ENCODE measurements at places on chromosomes 5 and 9.

DNA sequence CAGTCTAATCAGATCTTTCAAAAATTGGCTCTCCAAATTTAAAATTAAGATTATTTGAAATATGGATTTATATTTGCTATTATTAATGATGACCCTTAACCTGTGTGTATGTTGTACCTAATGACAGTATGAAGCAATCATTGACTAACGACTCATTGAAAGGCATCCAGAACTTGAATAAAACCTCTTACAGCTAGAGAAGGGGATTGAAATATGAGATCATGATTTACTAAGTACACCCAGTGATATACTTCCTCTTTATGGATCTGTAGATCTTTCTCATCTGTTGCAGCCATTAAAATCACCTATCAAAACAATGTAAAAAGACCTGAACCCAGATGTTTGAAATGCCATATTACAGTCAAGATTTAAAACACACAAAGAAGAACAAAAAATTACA is 126.5 kb downstream of the RPS23 start:
- DNase-seq, result no peak

GRCh38 chr9:105957830-105958229 is 263.5 kb downstream of the TMEM38B start:
- DNase-seq, result no peak

DNA sequence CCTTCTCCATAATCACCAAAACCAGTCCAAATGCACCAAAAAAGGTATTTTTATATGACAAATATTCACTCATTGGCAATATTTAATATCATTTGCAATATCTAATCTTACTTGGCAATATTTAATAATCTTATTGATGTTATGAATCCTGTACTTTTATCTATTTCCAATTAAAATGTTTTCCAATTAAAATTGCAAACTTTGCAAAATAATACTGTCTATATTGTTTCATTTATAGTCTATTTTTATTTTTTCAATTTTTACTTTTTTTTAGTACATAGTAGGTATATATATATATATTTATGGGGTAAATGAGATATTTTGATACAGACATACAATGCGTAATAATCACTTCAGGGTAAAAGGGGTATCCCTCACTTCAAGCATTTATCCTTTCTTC is 109.9 kb downstream of the AGTPBP1 start:
- no peak for DNase-seq

- no peak for DNase-seq
Observed at GRCh38 chr9:27581826-27582225, 8.5 kb upstream of the C9orf72 start.

GRCh38 chr9:19967888-19968459 is 179.1 kb upstream of the SLC24A2 start:
- no peak for DNase-seq

- no peak for DNase-seq
Observed at GRCh38 chr5:159179529-159180305, 29.6 kb downstream of the RNF145 start.

- no peak for DNase-seq
Observed at GRCh38 chr5:34686762-34687268, 30.7 kb downstream of the RAI14 start.

DNA sequence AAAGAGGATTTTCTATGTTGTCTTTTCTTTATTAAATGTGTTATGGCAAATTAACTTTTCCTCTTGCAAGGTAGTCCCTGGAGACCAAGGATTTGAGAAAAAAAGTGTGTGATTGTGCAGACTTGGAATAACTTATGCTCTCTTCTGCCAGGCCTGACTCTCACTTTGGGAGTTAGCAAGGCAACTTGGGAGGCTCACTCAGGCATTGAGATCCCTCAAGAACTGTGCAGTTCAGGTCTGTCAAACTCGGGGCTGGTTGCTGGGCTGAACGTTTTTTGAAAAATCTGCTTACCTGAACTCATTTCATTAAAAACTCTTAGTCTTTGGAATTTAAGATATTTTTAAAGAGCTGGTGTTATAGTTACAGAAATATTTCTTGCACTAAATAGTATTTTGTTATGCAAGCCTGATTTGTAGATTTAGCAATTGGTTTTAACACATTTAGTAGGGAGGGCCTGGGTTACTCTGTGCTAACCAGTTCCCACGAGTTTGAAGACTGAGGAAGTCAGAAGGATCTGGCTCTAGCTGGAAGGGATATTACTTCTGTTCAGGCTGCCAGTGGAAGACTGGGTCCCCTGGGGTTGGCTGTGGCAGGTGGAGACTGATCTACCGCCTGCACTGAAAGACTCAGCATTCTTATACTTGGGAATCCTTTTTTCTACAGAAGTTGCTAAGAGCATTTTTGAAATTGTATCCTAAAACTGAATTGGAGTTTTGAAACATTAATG is 150.4 kb upstream of the PCSK5 start:
- no peak for DNase-seq

DNA sequence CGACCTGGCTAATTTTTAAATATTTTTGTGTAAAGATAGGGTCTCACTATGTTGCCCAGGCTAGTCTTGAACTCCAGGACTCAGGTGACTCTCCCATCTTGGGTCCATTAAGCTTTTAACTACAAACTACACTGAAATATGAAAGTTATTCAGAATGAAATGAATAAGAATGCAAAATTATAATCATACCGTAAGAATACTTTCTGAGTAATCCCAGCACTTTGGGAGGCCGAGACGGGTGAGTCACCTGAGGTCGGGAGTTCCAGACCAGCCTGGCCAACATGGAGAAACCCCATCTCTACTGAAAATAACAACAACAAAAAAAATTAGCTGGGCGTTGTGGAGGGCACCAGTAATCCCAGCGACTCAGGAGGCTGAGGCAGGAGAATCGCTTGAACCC is 1.1 kb upstream of the ORM1 start:
- DNase-seq, result no peak

DNA sequence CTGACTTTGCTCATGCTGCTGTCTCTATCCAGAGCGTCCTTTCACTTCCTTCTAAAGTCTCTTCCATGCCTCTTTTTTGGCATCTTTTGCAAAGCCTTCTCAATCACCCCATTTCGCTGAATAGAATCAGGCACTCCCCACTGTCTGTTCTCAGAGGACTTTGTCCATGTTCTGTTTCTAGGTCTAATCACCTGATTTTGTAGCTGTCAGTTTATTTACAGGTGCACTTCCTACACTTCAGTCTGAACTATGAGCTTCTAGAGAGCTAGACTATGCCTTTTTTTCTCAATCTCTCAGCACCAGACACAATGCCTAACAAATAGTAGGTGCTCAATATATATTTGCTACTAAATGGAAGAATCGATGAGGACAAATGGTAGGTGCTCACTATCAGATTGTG is 29.9 kb downstream of the TLR4 start:
- no peak for DNase-seq

DNA sequence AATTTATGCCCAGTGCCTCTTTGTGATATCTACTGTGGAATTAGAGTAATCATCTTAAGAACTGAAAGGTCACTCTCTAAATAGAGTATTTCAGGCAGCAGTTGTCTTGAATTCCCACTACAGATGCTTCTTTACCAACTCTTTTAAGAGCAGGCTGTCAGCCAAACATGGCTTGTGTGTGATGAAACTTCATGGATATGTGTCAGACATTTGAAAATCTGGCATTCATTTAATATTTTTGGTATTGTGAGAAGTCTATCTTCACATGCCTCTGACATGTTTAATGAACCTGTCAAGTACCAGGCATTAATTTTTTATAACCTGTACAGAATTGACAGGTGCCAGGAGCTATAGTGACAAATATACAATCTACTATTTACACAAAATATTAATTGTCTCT is 318.6 kb downstream of the CDH9 start:
- DNase-seq, result no peak

DNA sequence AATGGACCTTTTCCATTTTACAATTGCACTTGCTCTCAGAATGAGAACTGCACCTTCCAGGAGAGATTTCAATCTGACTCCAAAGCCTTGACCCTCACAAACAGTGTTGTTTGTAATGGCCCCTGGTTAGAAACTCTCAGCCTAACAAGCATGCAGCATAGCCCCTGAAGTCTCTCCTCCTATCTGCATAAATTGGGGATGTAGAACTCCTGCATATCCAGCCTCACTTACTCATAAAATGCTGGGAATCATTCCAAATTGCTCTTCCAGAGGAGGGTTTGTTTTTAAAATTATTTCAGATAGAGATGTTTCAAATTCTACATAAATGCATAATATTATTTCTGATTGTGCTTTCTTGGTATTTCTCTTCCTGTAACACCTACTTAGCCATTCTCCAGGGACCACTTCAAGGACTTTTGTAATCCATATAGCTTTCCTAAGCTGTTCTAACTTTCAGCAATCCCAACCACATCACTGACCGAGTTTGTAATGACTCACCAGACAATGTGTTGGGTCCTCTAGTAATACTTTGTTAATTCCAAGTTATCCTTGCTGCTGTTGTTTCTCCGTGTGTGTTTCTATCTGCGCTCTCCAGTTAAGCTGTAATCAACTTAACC is 143.8 kb upstream of the CCDC152 start:
- DNase-seq, result no peak

- no peak for DNase-seq
Observed at GRCh38 chr9:82957529-82958379, 105.2 kb downstream of the RASEF start.
